ENCODE measurements at places on chromosomes 2 and 18. TPM values are rescaled to one million over a fixed set of nuclear protein-coding genes. Genes with fewer than 3 reads are reported as not detected.

- H3K27me3 ChIP-seq, result no peaks in the 10 kb centered on the region
- H3K4me3 ChIP-seq, result no peak overlapping the region
- H3K4me1 ChIP-seq, result no peaks in the 10 kb centered on the region
- H3K27ac ChIP-seq, result no peak overlapping the region
Measured at GRCh38 chr2:30722936-30723725, 84.1 kb downstream of the CAPN13 start.

- no peaks in the 10 kb centered on the region for H3K27me3 ChIP-seq
- H3K36me3 ChIP-seq, result no peaks in the 10 kb centered on the region
- no peaks in the 10 kb centered on the region for H3K4me1 ChIP-seq
Measured at GRCh38 chr2:101545950-101546349, 71.0 kb upstream of the RFX8 start.

Gene MAPK4
- 1.8 TPM for total RNA-seq

Gene RAMP1
- total RNA-seq, result 2.7 TPM

- no peak for DNase-seq
- H3K4me1 ChIP-seq, result no peaks in the 10 kb centered on the region
- H3K4me3 ChIP-seq, result no peak overlapping the region
- H3K27me3 ChIP-seq, result no peaks in the 10 kb centered on the region
- H3K27ac ChIP-seq, result no peak overlapping the region
Measured at GRCh38 chr18:23878336-23878900, 136.1 kb upstream of the TTC39C start.

Gene SAP130
- total RNA-seq, result 24.7 TPM

DNA sequence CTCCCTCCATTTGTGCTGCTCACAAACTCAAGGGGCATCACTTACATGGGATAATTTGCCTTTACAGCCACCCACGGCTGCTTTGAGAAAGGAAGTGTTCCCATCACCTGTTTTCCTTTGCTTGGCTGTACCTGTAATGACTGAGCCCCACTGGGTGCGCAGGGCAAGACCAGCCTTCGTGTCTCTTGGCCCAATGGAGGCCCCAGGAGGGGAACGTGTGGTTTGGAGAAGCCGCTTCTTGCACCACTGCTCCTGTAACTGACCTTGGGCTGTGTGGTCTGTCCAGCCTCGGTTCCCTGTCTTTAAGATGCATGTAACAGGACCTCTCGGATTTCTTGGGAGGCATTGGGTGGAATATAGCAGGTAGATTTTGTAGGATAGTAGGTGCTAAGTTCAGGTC is 41.1 kb downstream of the LDLRAD4 start:
- H3K27me3 ChIP-seq, result no peaks in the 10 kb centered on the region
- no peaks in the 10 kb centered on the region for H3K4me1 ChIP-seq
- H3K36me3 ChIP-seq, result no peaks in the 10 kb centered on the region
- H3K27ac ChIP-seq, result no peak overlapping the region

DNA sequence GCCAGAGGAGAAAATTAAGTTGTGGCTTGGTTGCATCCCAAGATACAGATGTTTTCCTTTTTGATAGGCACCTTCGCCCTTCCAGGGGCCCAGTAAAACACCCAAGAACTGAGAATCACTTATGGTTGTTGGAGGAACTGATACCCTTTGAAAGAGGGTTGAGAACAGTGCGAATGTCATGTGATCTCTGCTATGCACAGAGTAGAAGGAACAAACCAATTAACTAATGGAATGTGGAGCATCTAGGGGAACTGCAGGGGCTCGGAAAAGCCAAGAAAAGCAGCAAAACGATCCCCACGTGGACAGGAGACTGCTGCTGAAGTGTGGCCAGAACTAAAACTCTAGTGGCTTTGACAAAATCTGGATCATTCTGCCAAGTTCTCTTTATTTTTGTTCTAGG is 58.8 kb downstream of the APOB start:
- no peak overlapping the region for H3K27ac ChIP-seq
- DNase-seq, result no peak
- H3K4me1 ChIP-seq, result no peaks in the 10 kb centered on the region
- no peaks in the 10 kb centered on the region for H3K27me3 ChIP-seq
- no peak overlapping the region for H3K4me3 ChIP-seq

GRCh38 chr2:16693854-16694253 is 28.2 kb upstream of the CYRIA start:
- no peak for DNase-seq
- H3K4me1 ChIP-seq, result no peaks in the 10 kb centered on the region
- H3K27me3 ChIP-seq, result no peaks in the 10 kb centered on the region

GRCh38 chr2:71700041-71700657 is 246.8 kb downstream of the DYSF start:
- no peaks in the 10 kb centered on the region for H3K27me3 ChIP-seq
- H3K4me1 ChIP-seq, result no peaks in the 10 kb centered on the region
- no peak overlapping the region for H3K27ac ChIP-seq
- no peak overlapping the region for H3K4me3 ChIP-seq

Gene CEBPZOS
- 43.1 TPM for total RNA-seq

DNA sequence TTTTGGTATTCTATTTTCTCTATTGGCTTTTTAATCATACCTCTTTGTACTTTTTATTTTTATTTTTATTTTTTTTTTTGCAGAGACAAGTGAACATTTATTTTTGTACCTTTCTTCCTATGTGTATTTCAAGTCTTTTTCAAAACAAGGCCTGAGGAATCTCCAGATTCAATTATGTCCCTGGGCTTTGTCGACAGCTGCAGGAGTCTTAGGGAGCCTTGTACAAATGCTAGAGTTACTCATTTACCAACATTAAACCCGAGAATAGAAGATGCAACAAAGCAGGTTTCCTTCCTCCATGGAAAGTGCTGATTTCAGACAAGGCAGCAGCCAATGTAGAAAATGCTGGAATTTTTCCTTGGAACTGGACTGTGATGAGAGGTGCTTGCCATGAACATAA is 242.8 kb downstream of the TNS1 start:
- no peak for DNase-seq
- no peak overlapping the region for H3K27ac ChIP-seq
- H3K27me3 ChIP-seq, result no peaks in the 10 kb centered on the region
- no peaks in the 10 kb centered on the region for H3K4me1 ChIP-seq

DNA sequence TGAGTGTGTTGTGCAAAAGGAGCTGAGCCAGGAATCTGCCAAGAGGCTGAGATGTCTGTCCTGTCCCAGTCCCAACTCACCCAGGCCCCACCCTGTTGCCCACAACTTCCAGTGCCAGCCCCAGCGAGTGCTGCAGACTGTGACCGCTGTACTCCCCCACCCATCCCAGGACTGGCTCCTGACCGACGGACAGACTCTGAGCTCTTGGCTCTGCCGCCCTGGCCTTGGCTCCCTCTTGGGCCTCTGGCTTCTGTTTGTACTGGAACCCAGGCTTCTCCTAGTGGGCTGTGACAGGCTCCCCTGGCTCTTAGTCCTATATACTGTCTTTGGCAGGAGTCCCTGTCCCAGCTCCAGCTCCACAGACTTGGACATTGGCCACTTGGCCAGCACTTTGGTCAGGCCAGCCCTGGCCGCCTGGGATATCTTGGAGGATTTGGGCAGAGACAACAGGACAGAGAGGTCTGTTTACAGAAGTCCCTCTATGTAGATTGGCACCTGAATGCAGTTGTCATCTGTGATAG is 41.1 kb downstream of the ACOXL start:
- H3K27ac ChIP-seq, result no peak overlapping the region
- no peaks in the 10 kb centered on the region for H3K36me3 ChIP-seq
- no peaks in the 10 kb centered on the region for H3K4me1 ChIP-seq
- H3K27me3 ChIP-seq, result no peaks in the 10 kb centered on the region

- no peak overlapping the region for H3K27ac ChIP-seq
- H3K4me3 ChIP-seq, result no peak overlapping the region
- no peaks in the 10 kb centered on the region for H3K4me1 ChIP-seq
Measured at GRCh38 chr18:12911929-12912703, 28.1 kb upstream of the PTPN2 start.

All from colonic mucosa (tissue), 4 donors.